ENCODE measurements at places on chromosomes 2 and 18.

- DNase-seq: no peak
Measured at GRCh38 chr2:118112771-118113334, 24.6 kb downstream of the INSIG2 start.

- DNase-seq: no peak
Measured at GRCh38 chr2:715854-716560, 38.8 kb upstream of the TMEM18 start.

DNA sequence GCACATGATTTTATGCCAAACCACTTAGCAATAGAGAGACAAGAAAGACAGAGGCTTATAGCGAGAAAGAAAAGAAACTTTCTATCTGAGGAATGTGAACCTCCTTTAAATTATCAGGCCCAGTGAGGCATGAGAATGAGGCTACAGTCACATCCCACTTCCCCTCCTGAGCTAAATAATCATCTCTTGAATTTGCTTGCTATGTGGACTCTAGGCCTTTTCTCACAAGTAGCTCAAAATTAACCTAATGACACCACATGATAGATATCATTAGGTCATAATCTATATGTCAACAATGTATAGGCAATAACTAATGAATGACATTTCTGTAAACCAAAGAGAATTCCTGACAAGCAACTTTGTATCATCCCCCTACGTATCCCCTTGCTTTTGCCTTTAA is 301.5 kb upstream of the MGAT5 start:
- no peak for DNase-seq

DNA sequence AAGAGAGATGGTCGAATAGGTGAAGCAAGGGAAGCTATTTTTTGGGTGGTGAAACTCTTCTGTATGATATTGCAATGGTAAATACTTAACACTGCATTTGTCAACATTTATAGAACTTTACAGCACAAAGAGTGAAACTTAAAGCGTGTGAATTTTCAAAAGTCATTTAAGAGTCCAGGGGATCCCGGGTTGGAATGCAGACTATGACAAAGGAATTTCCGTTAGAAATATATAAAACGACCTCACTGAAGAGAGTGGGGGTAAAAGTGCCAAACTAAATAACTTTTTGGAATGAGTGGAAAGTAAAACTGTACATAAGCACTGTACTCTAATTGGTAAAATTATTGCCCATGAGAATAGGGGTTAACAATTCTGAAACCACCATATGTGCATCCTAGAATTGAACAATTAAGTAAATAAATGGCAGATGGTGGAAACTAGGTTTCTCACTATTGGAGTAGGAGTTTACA is 191.0 kb upstream of the FN1 start:
- no peak for DNase-seq

DNA sequence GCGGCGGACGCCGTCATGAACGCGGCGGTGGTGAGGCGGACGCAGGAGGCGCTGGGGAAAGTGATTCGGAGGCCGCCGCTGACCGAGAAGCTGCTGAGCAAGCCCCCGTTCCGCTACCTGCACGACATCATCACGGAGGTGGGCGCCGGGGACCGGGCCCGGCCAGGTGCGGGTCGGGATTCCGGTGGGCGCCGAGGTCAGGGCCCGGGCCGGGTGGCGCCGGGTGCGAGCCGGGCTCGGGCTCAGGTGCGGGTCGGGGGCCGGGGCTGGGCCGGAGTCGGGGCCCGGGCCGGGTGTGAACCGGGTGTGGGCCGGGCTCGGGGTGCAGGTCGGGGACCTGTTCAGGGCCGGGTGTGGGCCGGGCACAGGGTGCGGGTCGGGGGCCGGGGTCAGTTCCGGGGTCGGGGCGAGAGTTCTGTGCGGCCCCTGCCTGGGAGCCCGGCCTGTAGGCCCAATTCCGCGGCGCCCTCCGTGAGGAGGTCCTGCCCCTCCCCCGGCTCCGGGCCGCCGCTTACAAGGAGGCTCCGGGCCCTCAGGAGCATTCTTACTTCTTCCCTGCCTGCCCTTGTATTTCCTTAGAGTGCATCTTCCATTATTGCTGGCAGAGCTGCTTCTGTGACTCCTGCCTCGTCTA is 447 bp downstream of the TRAF3IP1 start:
- DNase-seq: no peak

- DNase-seq: no peak
Measured at GRCh38 chr2:26466662-26467310, 11.1 kb downstream of the OTOF start.

- DNase-seq: no peak
Measured at GRCh38 chr18:56306797-56307196, 331.6 kb downstream of the TXNL1 start.

DNA sequence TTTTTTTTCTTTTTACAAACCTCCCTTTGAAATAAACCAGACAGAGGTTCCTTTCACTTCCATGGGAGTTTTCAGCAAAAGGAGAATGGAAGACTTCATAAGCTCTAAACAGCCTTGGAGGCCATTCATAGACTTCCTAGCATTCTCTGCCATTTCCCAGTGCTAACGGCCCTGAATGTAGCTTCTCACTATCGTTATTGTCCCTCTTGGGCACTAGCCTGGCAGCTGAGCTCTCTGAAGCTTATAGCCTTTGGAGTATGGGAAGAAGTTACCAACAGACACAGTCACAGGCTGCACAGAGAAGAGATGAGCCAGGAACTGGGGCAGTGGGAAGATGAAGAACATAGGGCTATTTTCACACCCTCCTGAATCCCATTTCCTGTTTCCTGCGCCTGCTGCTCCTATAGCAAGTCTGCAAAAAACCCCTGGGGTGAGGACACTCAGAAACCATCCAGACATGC is 29.1 kb upstream of the EPC2 start:
- no peak for DNase-seq

DNA sequence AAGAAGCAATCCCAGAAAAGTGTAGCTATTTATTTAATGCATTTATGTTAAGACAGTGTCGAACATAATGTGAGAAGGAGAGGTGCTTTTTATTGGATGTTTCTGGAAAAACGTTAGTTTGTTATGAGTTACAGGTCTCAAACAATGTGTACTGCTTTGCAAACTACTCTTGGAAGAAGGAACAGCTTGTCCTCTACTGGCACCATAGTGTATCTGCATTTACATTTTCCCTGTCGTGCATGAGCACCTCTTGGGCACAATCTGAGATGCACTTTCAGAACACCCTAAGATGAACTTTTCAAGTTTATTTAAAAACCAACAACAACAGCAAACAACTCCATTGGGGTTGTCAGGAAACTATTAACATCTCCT is 22.8 kb downstream of the CCNYL1 start:
- no peak for DNase-seq

GRCh38 chr2:86416146-86416545 is 25.0 kb upstream of the KDM3A start:
- no peak for DNase-seq

GRCh38 chr2:30756051-30756719 is 51.1 kb downstream of the CAPN13 start:
- no peak for DNase-seq

DNA sequence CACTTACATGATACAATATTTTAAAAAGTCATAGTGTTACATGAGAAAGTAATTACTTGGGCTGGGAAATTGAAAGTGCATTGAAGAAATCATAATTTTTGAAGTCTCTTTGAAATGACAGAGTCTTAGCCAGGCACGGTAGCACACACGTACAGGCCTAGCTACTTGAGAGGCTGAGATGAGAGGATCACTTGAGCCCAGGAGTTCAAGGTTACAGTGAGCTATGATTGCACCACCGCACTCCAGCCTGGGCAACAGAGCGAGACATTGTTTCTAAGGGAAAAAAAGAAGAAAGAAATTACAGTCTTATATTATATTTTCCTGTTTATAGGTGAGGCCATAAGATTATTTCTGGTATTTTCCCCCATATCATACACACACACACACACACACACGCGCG is 9.2 kb upstream of the IAH1 start:
- DNase-seq: no peak

GRCh38 chr18:6509417-6509816 is 94.7 kb upstream of the L3MBTL4 start:
- DNase-seq: no peak

DNA sequence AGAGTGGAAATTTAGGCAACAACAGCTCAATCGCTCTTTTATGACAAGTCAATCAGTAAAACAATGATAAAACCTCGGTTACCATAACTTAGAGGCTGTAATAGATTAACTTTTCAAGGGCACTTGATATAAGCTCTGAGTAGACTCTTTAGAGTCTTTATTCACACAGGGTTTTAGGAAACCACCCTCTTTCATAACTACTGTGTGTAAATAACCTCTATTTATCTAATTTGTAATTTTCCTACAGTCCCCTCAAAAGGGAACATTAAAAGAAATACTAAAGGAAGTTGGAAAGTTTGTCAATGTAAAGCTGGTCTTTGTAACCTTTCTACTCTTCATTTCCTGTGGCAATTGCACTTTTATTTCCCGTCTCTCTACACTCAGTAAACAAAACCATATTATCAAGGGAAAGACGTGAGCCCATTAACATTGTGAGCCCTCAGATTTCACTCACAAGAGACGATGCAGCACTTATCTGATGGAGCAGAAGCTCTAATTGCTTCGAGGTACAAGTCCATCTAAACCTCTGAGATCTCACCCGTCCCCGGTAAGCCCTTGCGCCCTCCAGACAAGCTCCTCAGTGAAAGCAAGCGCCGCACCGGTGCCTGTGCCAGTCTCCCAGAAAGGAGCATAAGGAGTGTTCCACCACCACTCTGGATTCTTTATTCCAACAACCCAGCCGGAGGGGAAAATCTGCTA is 1.1 kb upstream of the HOXD1 start:
- DNase-seq: no peak

- DNase-seq: no peak
Measured at GRCh38 chr2:165440367-165440766, 29.1 kb upstream of the CSRNP3 start.

- no peak for DNase-seq
Measured at GRCh38 chr18:11749305-11749704, 60.2 kb downstream of the GNAL start.

GRCh38 chr2:226793646-226794045 is 6.0 kb downstream of the IRS1 start:
- DNase-seq: no peak

DNA sequence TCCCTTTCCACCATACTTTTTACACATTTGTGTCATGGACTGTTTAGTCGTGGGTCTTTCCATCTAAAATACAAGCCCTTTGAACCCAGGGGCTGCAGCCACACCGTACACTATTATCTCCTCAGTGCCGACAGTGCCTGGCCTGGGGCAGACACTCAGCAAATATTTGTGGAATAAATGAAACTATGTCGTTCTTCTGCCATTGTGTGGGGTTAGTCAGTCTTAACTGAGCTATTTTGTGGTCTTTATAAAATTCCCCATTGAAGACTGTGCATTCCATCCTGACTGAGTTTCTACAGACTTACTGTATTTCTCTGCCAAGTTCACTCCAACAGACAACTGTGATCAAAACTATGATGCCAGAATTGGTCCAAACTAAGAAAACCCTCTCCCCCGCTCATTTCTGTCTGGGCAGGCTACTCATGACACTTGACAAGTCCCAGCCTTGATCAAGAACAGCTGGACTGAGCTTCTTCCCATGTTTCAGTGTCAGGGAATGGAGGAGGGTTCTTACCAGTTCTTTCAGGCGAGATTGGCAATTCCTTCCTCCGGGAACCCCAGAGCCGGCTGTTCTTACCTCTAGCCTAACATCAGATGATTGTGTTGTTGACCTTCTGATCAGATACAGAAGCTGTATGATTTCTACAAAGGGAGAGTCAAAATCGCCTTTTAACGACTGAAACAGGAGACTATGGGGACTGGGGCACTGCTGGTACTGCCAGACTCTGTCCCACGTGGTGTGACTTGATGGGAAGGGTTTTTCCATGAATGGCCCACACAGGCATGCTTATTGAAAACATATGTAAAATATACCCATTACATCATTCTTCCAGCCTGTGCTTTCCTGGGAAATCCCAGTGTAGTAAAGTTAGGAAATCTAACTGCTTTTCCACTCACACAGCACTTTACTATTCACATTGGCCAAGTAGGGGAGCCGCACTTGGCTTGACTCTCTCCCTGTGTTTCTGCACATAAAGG is 77.4 kb upstream of the NPAS2 start:
- DNase-seq: no peak

DNA sequence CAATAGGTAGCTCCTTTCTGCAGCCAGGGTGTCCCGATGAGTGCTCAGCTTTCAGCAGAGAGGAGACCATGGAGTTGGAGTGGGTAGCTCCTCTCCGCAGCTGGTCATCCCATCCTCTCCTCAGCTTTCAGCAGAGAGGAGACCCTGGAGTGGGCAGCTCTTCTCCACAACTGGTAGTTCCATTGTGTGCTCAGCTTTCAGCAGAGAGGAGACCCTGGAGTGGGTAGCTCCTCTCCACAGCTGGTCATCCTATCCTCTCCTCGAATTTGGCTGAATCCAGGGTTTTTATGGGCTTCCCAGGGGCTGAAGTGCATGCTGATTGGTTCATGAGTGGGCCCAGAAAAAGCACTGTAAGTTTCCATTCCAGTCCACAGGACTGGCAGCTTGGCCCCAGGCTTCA is 75.2 kb downstream of the NCOA1 start:
- no peak for DNase-seq

DNA sequence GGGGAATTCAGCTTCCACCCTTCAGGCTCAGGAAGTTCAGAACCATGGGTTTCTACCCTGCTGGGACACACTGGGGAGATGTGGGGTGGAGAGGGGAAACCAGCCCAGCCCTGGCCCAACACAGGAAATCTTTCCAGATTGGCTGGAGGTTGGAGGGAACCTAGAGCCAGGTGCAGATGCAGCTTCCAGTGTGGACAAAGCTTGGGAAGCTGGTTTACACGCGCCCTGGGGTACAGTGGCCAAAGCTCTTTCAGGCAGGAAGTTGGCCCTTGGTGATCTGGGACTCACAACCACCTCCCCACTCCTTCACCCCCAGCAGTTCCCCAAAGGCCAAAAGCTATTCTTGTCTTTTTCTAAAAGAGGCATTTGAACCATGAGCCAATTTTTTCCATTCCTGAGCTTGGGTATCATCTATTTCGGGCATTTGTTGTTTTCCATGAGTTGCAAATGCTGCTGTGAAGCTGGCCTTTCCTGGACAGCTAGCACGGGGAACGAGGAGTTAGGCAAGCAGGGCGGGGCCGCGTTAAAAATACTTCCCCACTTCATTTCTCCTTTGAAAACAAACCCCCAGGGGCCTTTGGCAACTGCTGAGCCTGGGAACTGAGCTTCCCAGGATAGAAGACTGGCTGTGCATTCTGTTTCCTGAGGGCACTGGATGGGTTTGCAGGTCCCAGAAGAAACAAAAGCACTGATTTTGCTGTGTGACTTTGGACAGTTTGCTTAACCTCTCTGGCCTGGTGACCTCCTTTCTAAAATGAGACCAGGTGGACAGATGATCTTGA is 3.1 kb upstream of the ARID5A start:
- no peak for DNase-seq
